ENCODE measurements at places on chromosomes 2 and 18.
A peak's percentile ranks its signal among the peaks of the same experiment; 100 is the strongest.

GRCh38 chr18:73691118-73691517 is 456.5 kb downstream of the FBXO15 start:
- DNase-seq = no peak

DNA sequence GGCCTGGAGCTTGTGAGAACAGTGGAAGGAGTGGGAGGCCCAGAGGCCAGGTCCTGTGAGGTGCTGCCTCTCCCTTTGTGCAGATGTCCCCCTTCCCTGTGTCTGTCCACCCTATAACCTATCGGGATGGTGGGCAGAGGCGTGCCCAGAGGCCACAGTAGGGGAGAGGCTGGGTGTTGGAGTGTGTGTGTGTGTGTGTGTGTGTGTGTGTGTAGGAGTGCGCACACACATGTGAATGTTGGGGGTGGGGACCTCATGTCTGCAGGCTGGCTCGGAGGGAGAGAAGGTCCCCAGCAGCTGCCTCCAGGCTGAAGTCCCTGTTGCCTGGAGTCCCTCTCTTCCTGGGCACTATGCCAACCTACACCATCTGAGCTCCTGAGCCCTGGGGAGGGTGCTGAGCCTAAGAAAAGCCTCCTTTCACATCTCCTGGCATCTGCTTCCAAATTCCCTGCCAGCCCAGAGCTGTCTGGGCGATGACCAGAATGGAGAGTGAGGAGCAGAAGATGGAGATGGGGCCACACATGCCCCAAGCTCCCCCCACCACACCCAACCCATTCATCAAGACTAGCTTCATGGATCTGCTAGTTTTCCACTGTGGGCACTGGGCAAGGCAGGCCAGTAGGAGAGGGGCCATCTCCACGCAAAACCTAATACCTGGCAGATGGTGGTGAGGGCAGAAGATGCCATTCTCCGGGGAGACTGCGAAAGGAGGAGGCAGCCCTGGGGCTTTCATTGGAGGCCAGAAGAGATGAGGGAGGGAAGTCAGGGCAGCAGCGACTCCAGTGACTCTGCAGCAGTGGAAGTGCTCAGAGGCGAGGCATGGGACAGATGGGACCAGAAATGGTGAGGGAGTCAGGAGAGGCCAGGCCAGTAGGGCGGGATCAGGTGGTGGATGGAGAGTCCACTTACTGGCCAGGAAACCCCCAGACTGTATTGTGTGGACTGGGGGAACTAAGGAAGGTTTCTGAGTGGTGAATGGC is 20.3 kb downstream of the KCNK3 start:
- DNase-seq = no peak

DNA sequence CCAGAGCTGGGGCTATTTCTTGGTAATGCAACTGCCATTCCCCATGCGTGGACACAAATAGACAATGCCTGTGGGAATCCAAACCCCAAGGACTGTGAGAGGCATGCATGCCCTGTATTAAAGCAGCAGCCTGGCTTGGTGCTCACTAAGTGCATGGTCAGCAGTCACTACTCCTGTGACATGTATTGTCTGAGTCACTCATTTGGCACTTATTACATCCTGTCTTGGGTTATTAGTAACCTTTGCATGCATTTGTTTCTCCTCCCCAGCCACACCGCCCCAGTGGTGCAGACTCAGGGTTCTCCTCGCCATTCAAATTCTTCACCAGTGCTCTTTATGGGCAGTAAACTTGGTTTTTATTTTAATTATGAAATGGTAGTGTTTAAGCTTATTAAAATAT is 30.2 kb downstream of the PRKCE start:
- DNase-seq = no peak

DNA sequence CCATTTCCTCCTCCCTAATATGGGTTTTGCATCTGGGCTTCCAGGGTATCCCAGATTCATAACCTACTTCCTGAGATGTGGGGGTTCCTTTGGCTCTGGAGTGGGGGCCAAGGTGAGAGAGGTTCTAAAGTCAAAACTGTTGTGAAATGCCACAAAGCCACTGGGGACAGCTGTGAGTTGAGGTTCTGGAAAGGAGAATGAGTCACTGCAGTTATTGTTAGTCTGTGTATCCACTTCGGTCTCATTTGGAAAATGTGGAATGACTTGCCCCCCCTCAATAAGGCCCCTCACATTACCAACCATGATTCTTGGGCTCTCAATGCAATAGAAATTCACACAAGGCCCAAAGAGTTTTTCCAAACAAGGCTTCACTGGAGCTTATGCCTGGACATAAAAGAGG is 51.1 kb upstream of the LGALSL start:
- DNase-seq = no peak

DNA sequence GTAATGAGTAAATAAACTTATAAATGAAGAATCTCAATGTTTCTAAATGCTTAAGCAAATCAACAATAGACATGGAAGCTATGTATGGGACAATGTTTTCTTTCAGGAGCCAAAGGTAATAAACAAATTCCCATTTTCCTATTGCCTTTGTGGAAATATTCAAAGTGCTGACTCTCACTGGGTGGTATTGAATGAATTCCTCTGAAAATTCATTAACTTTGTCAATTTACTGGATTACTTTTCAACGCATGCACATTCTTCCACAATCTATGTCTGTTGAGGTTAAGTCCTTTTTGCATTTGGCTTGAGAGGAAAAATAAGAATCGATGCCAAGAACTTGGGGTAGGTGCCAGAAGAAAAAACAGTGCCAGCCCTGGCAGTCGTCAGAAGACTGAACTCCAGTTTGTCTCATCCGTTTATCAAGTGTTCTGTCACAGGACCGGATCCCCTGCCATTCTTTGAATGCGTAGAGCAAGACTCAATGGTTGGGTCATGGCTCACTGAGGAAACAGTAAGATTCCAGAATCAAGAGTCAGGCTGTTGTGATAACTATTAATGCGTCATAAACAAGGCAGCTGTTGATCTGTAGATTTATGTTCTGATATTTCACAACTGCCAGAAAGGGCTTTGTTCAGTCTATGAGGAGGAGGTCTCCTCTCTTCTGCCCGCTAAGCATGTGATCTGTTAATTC is 133.3 kb downstream of the GFPT1 start:
- DNase-seq = no peak

DNA sequence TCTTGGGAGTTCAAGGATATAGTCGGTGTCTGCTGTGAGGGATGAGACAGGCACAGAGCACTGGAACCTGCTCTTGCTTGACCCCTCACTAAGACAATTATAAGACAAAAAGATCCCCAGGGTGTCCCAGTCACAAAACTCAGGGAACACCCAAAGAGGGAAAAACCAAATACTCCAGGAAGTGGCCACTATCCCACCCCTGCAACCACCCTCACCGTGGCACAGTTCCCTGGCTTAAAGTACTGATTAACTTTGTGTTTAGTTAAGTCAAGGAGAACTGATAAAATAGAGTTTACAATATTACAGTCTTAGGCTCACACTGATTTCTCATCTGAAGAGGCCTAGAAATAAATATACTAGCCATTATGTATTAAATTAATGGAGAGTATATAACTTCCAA is 13.5 kb downstream of the IL36B start:
- no peak for DNase-seq

- no peak for DNase-seq
Observed at GRCh38 chr2:151756820-151757219, 22.5 kb upstream of the NEB start.

DNA sequence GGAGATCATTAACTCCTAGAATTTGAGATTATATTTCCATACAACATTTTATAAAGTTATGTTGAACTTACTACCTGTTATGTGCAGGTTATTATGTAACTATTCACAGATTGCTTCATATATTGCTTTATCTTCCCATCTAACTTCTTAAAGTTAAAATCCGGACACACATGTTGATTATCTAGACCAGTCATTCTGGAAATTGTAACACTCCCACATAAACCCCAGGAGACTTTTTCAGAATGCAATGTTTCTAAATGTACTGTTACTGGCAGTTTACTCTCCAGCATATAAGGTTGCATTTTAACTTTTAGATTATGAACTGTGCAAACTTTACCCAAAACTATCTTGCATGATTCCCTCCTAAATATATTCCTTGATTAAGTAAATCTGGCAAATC is 70.5 kb upstream of the FAM117B start:
- no peak for DNase-seq

- no peak for DNase-seq
Observed at GRCh38 chr18:76274468-76275289, 220.4 kb downstream of the ZNF516 start.

- DNase-seq = peak; percentile 69
Observed at GRCh38 chr2:218995972-218996711, 2.9 kb upstream of the CRYBA2 start.

DNA sequence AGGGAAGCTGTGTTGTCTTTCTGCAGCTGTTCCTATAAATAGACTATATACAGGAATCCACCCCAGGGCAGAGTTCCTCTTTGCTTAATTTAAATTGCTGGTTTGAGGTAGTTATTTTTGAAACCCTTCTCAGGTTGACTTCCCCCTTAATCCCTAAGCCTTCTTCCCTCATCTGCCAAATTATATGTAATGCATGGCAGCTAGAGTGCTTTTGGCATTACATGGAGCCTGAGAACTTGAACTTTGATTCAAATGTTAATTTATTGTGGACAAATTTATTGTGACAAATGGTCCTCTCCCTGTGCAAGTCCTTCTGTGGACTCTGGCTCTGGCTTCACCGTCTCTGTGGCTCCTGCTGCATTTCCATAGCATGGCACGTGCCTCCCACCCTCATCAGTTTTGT is 29.2 kb downstream of the MYO1B start:
- no peak for DNase-seq

GRCh38 chr2:144479138-144479537 is 40.8 kb downstream of the ZEB2 start:
- DNase-seq = no peak

DNA sequence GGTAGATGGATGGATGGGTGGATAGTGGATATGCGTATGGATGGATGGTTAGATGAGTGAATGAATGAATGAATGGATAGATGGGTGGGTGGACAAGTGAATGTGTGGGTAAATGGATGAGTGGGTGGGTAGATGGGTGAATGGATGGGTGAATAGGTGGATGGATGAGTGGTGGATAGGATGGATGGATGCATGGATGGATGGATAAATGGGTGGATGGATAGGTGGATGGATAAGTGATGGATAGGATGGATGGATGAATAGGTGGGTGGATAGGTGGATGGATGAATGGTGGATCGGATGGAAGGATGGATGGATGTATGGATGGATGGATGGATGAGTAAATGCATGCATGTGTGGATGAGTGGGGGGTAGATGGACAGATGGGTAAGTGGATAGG is 169.3 kb downstream of the ACKR3 start:
- no peak for DNase-seq

DNA sequence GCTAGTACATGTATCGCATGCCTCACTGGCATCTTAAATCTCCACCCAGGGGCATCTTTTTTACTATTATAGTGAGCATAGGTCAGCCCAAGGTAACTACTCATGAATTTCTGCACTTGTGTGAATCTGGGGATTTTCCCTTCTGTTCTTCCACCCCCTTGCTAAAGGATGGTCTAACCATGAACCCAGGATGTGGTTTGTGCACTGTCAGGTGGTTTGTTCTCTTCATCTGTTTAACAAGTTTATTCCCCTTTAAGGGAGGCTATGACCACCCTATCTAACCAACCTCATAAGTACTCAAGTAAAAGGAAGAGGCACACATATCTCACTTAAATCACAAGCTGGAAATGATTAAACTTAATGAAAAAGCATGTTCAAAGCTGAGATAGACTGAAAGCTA is 243.0 kb downstream of the RPRM start:
- DNase-seq = peak; percentile 27
